ENCODE measurements at places on chromosomes 12 and 14.

DNA sequence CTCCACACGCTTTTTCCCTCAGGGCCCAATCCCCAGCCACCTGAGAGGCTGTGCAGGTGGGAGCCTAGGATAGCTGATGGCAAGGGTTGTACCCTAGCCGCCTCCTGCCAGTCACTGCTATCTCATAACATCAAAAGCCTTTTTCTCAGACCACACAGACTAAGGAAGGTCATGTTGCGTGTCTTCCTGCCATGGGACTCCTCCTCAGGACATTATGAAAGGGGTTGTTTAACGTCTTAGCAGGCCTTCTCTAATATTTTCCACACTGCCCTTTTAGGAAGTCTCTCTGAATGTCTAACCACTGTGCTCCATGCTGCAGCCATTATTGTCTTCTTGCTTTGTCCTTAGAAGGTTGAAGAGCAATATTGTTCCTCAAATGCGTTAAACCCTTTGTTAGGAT is 7.6 kb upstream of the SMUG1 start:
- no peak for DNase-seq

DNA sequence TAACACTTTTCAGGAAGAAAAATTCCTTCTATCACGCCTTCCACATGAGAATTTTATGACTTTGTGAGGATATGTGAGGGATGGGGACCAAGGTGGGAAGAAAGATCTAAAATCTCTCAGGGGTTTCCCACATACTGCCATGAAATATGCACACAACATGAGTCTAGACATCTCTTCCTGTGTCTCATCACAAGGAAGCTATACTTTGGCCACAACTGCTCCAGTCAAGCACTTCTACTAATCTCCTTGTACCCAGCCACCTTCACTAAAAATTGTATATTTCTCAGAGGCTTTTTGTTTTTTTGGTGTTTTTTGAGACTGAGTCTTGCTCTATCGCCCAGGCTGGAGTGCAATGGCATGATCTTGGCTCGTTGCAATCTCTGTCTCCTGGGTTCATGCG is 3.2 kb downstream of the OSBPL8 start:
- no peak for DNase-seq

GRCh38 chr12:124766727-124767065 is 97.0 kb downstream of the SCARB1 start:
- no peak for DNase-seq

DNA sequence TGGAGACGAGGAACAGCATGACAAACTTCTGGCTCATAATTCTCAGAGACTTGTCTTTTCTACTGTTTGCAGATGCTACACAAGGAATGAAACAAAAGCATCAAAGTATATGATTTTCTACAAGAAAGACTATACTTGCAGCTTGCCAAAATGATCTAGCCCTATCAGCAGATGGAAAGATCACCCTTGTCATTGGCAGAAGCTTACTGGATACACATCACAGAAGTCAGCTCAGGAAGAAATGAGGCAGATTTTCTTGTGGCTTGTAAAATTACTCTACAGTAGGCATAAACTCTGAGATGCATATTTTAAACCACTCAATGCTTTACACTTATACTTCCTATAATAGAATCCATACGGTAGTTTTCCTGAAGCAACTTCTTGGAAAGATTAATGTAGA is 20.6 kb downstream of the E2F7 start:
- no peak for DNase-seq

- DNase-seq: peak; percentile 56
Observed at GRCh38 chr12:15001733-15002382, 29.0 kb downstream of the PDE6H start.

DNA sequence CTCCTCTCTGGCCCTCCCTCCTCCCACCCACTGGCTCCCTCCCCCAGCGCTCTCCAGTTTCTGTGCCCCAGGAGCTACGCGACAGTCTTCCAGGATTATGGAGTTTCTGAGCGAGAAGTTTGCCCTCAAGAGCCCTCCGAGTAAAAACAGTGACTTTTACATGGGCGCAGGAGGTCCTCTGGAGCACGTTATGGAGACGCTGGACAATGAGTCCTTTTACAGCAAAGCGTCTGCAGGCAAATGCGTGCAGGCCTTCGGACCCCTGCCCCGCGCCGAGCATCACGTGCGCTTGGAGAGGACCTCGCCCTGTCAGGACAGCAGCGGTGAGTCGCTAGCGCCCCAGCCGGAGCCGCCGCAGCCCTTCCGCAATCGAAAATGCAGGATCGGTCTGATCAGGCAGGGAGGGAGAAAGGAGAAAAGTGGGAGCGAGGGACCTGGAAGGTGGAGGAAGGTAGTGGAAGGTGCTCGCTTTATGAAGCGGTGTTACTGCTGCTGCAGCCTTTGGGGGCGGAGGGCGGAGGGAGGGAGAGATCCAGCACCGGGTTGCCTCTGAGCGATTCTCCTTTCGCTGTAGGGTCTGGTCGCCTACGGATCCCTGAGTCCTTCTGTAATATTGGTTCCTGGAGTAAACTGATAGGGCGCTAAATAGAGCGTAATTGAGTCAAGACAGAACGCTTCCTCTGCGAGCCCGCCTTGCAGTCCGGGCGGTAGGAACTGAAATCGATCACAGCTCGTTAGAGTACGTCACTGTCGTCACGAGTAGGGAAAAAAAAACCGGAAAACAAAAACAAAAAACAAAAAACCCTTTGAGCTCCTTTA is at the start of gene ALX1:
Gene ALX1 (plus strand): TSS at position 56 of the 819 bp plus-strand sequence. CDS start 42 bp downstream, at position 98.
- DNase-seq: no peak

GRCh38 chr14:99753225-99754140 is 39.7 kb upstream of the EML1 start:
- no peak for DNase-seq

GRCh38 chr12:112747501-112747900 is 44.0 kb upstream of the RPH3A start:
- DNase-seq: no peak

- peak; percentile 53 for DNase-seq
Observed at GRCh38 chr14:100404419-100404818, 81.3 kb downstream of the SLC25A47 start.

- DNase-seq: no peak
Observed at GRCh38 chr14:78992867-78993266, 822.7 kb downstream of the NRXN3 start.

DNA sequence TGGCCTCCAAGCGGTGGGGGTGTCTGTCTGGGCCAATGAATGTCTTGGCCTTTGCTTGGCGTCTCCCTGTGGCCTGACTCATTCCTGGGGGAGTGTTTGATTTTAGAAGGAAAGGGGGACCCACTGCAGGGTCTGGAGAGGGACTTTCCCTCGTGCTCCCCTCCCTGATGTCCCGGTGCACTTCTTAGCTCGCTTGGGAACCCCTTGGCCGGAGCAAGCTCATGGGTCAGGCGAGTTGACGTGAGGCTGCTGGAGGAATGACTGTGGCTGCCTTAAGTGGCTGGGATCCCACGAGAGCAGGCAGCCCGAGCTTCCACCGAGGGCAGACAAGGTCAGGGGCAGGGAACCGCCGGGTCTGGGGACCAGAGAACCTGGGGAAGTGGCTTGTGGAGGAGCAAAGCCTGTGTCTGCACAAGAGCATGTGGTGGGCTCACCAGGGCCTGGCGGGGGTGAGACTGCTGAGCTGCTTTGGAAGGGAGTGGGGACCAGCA is 218.4 kb upstream of the C14orf180 start:
- peak; percentile 11 for DNase-seq

DNA sequence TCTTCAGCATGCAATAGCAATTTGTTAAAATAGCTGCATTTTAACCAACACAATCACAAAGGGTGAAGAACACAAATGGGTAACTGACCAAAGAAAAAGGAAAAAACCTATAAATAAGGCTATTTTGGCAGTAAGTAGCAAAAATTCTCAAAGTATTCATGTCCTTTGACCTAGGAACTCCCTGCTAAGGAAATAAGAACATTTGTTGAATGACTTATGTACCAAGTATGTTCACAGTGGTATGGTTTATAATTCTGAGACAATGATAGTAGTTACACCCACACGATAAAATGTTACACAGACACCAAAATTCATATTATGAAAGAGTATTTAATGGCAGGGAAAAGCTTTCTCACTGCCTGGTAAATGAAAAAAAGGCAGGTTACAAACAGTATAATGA is 16.9 kb downstream of the CCDC88C start:
- DNase-seq: no peak

DNA sequence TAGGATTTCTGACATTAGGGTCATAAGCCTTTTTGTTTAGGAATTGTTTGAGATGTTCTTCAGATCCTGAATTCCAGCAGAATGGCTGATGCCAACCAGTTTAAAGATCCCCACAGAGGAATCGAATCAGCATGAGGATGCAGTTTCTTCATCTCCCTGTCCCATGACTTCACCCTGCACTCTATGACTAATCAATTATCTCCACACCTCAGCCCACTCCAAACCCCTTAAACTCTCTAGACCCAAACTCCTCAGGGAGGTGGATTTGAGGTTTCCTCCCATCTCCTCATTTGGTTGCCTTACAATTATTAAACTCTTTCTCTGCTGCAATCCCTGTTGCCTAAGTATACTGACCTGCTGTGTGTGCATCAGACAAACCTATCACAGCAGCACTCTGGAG is 86.5 kb upstream of the CRY1 start:
- DNase-seq: no peak

DNA sequence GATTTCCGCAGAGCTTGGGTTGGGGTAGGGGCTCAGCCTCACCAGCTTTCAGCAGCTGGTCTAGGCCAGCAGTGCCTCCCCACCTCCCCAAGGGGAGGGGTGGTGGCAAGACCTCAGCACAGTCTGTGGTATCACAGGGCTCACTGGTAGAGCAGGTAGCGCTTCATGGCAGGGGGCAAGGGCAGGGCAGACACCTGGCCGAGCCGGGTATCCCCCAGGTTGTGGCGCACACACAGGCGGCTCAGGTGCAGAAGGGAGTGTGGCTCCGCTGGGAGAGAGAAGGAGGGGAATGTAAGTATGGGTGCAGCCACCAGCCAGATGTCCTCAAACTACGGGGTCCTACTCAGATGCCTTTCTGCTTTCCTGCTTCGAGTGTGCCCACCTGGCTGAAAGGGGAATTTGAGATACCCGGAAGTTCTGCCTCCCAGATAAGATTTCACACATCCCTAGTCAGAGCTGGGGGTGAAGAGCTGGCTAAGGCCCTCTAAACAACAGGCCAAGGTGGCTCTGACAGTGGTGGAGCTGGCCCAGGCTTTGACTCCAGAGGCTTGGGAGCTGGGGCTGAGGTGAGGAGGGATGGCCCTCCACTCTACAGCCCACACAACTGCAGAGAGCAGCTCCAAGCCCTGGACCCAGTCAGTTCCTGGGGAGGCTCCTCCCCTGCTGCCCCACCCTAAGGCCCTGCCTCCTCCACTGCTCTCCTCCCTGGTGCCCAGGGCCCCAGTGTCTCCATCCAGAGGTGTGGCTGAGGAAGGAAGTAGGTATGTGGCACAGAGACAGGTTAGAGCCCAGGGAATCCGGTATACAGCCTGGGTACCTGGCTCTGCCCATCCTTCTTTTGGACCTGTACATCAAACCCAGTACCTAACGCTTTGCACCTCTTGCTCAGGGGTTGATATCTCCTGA is 1.8 kb downstream of the SPSB2 start:
- peak; percentile 48 for DNase-seq

DNA sequence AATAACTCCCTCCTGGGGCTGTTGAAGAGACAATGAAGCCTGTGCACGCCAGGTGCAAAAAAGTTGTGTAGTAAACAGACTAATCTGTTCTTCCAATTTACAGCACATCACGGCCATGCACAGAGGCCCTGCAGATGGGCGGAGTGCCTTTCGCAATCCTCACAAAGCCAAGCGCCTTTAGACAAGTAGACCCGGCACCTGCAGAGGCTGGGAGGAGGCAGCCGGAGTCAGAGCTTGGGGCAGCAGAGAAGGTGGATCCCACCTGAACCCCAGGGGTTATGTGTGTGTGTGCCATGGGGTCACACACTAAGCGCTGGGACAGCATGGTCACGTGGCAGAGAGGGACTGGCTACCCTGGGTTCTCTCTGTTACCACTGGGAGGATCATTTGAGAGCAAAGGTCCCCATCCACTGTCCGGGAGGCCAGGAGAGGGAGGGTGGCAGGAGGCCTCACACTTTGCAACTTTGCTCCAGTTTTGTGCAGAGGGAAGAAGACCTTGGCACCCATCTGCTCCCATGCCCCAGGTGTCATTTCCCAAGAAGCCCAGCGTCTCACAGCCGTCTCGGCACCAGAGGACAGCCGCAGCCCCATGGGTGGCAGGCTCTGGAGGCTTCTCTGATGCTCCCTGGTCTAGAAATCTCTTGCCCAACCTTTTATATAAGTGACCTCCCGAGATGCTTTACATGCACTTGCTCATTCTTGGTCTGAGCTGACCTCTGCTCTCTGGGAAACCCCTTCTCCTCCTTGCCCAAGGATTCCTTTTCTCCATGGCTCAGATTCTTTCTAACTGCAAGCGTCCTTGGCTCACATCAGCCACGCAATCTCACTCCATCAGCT is 80.0 kb upstream of the DICER1 start:
- DNase-seq: no peak

- peak; percentile 50 for DNase-seq
Observed at GRCh38 chr14:72738161-72738611, 155.7 kb downstream of the DPF3 start.

- DNase-seq: peak; percentile 62
Observed at GRCh38 chr12:132559652-132560363, 50.6 kb downstream of the LRCOL1 start.

- DNase-seq: peak; percentile 70
Observed at GRCh38 chr12:130677957-130678558, 38.0 kb downstream of the RIMBP2 start.

DNA sequence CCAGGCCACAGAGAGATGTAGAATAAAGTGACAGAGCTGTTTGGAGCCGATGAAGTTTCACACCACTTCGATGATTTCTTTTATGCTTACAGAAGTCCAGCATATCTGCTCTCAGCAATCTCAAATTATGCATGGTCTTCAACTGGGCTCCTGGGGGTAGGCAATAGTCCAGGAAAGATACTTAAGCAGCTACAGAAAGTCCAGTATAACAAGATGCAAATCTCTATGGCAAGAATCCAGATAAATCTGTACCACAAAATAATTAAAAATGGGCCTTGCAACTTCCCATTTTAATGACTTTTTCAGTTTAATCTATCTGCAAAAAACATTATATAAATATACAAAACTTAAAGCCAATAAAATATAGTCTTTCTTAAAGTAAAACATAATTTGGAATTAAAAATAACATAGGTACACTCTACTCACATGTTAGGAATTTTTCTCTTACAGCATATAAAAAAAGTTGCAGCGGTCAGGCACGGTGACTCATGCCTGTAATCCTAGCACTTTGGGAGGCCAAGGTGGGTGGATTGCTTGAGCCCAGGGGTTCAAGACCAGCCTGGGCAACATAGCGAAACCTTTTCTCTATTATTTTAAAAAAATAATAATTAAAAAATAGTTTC is 20.5 kb upstream of the RAD51AP1 start:
- no peak for DNase-seq

DNA sequence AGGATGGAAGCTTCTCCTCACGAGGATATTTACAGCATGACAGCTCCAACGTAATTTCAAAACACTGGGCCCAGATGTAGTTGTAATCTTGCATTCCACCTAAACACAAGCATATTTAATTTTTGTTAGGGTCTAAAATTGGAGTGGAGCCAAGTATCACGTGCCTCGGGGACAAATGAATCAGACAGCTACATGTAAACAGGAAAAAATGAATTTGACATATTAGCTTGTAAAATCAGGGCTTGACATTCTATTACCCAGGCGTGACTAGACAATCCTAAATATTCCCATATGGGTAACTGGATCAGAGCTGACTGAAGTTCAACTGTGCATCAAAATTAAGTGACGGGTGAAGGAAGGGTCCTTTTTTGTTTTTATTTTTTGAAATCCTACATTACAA is 59.0 kb downstream of the MDM2 start:
- no peak for DNase-seq
